ENCODE measurements at places on chromosomes 7 and 10.

GRCh38 chr10:74792726-74793125, 33.7 kb upstream of the KAT6B start:
- DNase-seq, result no peak

DNA sequence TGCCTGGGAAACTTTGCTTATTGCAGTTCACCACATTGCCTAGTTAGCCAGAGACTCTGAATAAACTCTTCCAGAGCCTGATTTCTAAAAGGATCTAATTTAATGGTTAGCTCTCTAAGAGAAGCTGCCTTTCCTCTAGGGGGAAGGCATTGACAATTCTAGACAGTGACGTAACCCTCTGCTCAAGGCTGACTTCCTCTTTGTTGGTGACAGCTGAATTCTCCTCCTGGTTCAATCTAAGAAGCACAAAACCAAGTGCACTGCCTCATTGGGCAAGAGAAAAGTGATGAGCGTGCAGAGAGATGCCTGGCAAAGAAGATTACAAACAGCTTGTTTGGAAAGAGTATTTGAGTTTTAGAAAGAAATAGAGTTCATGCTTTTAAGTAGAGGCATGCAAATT, 102.7 kb downstream of the MACC1 start:
- no peak for DNase-seq

DNA sequence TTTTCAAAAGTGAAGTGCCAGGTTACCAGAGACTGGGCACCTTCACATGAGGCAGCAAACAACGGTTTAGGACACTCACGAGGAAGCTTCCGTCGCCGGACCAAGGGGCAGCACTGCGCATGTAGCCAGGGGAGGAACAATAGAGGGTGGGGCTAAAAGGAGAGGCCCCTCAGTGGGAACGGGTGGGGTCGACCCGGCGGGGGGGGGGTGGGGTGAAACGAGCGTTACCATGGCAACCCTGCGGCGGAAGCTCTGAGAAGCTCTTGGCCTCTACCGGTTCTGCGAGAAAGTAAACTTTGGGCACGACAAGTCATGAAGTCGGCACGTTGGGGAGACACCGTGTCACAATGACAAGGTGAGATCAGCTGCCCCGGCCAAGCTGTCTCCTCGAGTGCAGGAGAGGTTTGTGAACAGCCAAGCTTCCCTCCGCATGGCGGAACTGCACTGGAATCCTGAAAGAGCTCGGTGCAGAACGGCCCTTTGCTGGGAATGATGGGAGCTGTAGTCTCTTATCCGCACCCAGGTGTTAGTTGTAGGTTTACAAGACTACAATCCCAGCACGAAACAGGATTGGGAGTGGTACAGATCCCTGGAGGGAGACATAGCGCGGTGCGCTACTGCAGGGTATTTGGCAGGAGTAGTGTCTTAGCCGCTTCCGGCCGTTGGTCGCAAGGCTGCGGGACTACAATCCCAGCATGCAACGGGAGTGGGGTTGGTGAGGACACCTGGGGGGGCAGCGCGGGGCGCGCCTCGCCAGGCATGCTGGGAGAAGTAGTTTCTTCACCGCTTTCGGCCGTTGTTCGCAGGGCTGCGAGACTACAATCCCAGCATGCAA, 72.8 kb upstream of the ZNF722 start:
- DNase-seq, result no peak

DNA sequence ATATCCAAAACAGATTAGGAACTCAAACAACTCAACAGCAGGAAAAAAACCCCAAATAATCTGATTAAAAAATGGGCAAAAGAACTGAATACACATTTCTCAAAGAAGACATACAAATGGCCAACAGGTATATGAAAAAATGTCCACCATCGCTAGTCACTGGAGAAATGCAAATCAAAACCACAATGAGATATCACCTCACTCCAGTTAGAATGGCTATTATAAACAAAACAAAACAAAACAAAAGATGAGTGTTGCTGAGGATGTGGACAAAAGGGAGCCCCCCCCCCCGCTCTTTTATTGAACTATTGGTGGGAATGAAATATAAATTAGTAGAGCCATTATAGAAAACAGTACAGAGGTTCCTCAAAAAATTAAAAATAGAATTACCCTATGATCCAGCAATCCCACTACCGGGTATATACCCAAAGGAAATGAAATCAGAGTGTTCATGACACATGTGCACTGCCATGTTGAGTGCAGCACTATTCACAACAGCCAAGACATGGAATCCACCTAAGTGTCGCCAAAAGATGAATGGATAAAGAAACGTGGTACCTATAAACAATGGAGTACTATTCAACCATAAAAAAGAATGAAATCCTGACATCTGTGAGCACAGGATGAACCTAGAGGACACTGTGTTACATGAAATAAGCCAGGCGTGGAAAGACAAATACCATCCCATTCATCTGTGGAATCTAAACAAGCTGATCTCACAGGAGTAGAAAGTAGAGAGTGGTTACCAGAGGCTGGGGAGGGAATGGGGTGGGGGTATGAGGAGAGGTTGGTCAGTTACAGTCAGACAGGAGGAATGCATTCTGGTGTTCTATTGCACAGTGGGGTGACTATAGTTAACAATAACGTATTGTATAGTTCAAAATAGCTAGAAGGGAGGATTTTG, 78.1 kb upstream of the RHEB start:
- peak; percentile 73 for DNase-seq

GRCh38 chr7:108525327-108525984, 479 bp downstream of the PNPLA8 start:
- peak; percentile 67 for DNase-seq

GRCh38 chr10:88386204-88386788, 196.8 kb downstream of the RNLS start:
- no peak for DNase-seq

GRCh38 chr10:12484002-12484918, 134.9 kb downstream of the CAMK1D start:
- no peak for DNase-seq

DNA sequence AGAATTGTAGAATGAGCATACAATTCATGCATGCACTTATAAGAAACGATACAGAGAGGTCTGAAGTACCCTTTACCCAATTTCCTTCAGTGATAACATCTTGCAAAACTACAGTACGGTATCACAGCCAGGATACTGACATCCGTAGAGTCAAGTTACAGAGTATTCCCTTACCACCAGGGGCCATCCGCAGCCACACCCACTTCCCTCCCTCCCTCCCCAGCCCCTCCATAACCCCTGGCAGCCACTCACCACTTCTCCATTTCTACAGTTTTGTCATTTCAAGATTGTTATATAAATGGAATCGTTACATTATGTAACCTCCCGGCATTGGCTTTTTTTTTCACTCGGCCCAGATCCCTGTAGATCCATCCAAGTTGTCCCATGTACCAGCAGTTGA, 113.6 kb upstream of the RET start:
- DNase-seq, result no peak

DNA sequence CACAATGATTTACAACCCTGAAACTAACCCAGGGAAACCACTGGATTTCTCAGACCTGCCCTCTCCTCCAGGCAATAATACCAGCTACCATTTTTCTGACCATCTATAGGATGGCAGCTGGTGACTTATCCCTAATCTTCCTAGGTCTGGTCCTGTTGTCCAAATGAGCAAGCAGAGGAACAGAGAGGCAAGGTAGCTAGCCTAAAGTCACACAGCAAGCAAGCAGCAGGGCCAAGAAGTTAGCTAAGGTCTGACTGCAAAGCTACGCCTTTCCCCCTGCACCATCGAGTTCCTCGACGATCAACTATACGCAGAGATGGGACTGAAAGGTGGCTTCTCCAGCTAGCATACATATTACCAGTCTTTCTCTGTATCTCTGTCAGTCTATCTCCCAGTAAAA, 25.3 kb downstream of the ATXN7L1 start:
- DNase-seq, result no peak

- DNase-seq, result peak; percentile 23
Measured at GRCh38 chr10:32298075-32298812, 48.7 kb downstream of the EPC1 start.

GRCh38 chr10:133439517-133440461, 14.0 kb upstream of the SCART1 start:
- DNase-seq, result no peak

- no peak for DNase-seq
Measured at GRCh38 chr10:3708852-3709251, 76.2 kb downstream of the KLF6 start.

DNA sequence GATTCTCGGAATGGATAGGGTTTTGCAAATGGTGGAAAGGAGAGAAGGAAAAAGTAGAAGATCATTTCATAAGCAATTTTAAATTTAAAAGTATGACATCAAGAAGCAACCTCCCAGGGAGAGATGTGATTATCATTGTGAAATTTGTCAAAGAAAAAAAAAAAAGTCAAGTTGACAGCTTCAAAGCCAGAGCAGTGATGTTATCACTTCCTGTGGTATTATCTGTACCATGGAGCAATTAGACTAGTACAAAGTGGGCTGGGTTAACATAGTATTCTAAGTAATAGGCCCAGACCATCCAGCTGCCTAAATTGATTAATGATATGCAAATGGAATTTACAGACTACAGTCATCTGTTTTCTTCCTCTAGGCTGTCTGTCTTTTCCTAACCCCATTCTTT, 84.0 kb upstream of the NPY start:
- DNase-seq, result no peak

DNA sequence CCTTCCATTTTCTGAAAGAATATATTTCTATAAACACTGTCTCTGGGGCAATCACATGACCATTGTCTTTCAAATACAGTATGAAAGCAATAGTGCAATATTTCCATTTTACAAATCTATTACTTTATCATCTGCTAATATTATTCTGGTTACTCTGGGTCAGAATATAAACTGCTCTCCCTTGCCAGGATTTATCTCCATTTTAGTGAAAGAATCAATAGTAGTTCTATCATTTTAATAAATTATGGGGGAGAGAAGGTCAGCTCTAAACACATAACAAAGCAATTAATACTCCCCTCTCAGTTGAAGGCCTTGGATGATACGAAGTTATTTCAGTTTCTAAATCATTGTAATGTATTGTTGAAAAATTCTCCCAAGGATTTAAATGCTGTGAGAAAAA, 608.3 kb downstream of the MAGI2 start:
- DNase-seq, result no peak

- DNase-seq, result no peak
Measured at GRCh38 chr10:12561307-12561706, 212.0 kb downstream of the CAMK1D start.

GRCh38 chr10:98382691-98383101, 32.3 kb downstream of the PYROXD2 start:
- no peak for DNase-seq

DNA sequence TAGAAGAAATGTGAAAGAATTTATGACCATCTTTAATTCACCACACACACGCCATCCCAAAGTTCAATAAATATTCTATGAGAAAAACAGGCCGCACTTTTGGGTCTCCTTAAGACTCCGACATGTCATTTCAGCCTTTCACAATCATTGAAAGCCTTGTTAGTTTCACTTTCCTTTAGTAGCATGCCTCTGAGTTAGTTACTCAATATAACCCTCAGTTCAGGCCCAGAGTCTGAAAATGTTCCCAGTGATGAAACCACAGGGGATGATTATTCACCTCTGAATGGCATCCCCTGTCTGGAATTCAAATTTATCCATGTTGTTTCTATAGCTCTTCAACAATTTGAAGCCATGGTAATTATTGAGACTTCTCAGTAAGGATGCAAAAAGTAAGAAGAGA, 278.1 kb upstream of the NRP1 start:
- peak; percentile 1 for DNase-seq

GRCh38 chr7:17139081-17139480, 159.4 kb upstream of the AHR start:
- no peak for DNase-seq

- no peak for DNase-seq
Measured at GRCh38 chr10:73537288-73537687, 41.5 kb upstream of the PPP3CB start.

- no peak for DNase-seq
Measured at GRCh38 chr10:37710831-37711616, 146.4 kb downstream of the ZNF248 start.
